ENCODE measurements at places on chromosomes 6 and 20.
A peak's percentile ranks its signal among the peaks of the same experiment; 100 is the strongest.

DNA sequence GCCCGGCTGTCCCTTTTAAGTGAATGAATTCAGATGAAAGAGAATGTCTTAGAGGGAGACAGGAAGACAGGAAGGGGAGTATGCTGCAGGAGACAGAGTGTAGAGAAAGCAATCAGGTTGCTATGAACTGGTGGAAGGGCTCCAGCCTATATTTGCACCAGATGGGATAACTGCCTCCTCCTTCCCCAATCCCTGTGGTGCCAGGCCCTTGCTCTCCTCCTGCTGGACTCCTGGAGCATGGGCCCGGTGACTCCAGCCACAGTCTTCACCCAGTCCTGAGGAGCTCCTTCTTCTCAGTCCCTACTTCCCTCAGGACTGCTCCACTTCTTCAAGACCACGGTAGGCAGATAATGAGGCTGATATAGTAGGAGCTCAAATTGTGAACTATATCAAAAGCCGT is 91.8 kb downstream of the TMEM200A start:
- DNase-seq: no peak

GRCh38 chr6:154403788-154404187 is 47.2 kb upstream of the IPCEF1 start:
- no peak for DNase-seq

GRCh38 chr6:27290065-27290849 is 21.8 kb downstream of the POM121L2 start:
- no peak for DNase-seq

GRCh38 chr6:105620878-105621277 is 218.0 kb upstream of the PREP start:
- DNase-seq: no peak

- DNase-seq: peak; percentile 49
Measured at GRCh38 chr20:58852543-58853271, at the start of gene GNAS. Gene GNAS (plus strand): TSS chr20:58852716.

- no peak for DNase-seq
Measured at GRCh38 chr20:34978092-34978744, 22.6 kb downstream of the MYH7B start.

- DNase-seq: no peak
Measured at GRCh38 chr6:1729750-1730140, 120.0 kb downstream of the FOXC1 start.

All from T follicular helper cell (primary cell).